ENCODE measurements at places on chromosomes 6 and 20.

DNA sequence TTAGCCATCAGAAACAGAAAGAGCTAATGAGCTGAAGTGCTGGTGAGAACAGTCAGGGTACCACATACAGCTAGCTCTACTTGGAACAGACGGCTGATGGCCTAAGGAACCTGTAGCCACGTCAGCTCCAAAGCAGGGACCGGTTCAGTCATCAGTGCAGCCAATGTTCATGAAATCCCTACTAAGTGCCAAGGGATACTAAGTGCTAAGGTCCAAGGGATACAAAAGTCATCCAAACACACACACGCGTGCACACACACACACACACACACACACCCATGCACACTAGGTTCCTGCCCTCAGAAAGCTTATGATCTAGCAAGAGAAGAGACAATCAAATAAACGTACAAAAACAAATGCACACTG is 53.6 kb downstream of the MAP3K5 start:
- no peak for DNase-seq

DNA sequence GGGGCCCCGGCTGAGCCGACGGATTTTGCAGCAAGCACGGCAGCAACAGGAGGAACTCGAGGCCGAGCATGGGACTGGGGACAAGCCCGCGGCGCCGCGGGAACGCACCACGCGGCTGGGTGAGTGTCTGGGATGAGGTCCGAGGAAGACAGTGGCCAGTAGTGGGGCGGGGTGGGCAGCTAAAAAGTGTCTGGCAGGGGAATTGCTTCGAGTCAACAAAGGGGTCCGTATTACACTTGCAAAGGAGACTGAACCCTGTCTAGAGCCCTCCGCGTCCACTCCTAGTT is 356 bp downstream of the BYSL start:
- peak; percentile 56 for DNase-seq

- peak; percentile 50 for DNase-seq
Measured at GRCh38 chr20:44643596-44644229, 7.8 kb downstream of the ADA start.

DNA sequence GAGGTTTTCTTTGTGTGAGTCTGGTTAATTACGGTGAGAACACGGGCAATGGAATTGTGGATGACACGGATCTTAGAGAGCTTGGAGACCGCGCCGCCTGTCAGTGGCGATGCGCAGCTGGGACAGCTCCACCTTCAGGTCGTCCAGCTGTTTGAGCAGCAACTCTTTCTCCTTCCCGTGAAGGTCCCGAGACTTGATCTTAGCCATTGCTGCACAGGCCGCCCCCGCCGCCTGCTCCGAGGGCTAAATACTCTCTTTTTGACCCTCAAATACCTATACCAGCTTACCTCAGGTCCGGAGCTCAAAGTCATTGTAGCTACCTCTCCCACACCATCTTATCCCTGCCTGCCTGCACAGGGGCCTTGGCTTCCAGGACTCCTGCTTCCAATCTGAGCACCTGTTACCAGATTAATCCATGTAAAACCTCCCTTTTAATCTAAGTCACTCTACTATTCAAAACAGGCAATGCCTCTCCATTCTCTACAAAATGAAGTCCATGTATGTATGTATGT is 100.2 kb downstream of the PREP start:
- DNase-seq, result no peak

GRCh38 chr6:136846046-136846445 is 23.7 kb downstream of the PEX7 start:
- DNase-seq, result peak; percentile 6

Data from stimulated activated naive CD4-positive, alpha-beta T cell (primary cell).